ENCODE measurements at places on chromosomes 5 and 9.
A peak's percentile ranks its signal among the peaks of the same experiment; 100 is the strongest.

DNA sequence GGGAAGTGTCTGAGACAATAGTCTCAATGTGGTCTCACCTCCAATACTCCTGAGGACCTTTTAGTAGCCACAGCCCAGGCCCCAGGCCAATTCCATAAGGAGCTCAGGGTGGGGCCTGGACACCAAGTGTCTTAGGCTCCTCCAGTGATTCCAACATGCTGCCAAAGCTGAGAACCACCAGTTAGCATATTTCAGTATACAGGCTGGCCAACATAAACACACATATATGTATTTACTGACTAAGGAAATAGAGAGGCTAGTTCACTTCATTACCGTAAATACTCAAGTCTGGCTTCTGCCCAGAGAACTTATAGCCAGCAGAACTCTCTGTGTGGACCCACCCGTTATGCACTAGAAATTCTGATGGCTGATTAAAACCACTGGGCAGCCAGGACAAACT is 24.1 kb downstream of the S1PR3 start:
- no peak for DNase-seq

DNA sequence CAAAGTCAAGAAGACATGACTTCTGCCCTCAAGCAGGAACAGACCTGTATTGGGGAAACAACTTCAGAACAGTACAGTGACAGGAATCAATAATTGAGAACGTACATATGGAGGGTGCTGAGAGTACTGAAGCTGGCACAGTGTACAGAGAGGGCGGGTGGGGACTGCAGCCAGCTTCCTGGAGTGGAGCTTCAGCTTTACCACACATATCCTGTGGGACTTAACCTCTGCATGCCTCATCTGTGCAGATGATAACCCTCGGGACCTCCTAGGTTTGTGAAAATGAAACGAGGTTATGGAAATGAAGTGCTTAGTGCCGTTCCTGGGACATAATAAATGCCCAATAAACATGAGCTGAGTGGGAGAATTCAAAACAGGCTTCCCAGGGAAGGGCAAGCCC is 22.1 kb upstream of the RARS1 start:
- no peak for DNase-seq

GRCh38 chr5:133742431-133742988 is 130.2 kb upstream of the FSTL4 start:
- no peak for DNase-seq

- no peak for DNase-seq
These were observed 590 bp downstream of the ENTPD2 start for GRCh38 chr9:137052998-137053943.

DNA sequence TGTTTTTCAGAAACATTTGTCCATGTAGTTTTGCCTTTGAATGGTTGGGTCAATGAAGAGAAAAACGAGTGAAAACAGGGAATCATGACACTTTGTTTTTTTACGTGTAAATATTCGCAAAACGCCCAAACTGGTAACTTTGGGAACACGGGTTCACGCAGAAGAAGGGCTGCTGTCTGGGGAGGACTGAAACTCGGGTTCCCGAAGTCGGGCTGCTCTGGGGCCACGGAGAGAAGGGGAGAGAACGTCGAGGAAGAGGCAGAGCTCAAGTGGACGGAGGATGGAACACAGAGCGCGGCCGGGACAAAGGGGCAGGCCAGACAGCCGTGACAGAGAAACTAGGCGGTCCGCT is 478 bp upstream of the SETD9 start:
- DNase-seq: no peak

GRCh38 chr5:139646912-139647505 is 1.1 kb upstream of the CXXC5 start:
- no peak for DNase-seq

DNA sequence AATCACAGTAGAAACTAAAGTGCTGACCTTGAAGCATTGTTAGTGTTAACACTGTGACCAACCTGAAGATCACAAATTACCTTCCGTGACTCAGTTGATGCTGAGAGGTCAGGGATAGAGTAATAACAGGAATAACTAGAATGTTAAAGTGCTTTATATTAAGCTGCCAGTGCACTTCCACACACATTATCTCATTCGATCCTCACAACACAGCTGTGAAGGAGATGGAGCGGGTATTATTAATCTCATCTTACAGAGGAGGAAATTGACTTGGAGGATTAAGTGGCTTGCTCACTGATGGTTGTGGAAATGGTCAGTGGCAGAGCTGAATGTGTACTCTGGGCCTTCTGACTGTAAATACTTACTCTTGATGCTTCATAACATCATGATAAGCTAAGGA is 252.5 kb upstream of the DMRT1 start:
- DNase-seq: no peak

DNA sequence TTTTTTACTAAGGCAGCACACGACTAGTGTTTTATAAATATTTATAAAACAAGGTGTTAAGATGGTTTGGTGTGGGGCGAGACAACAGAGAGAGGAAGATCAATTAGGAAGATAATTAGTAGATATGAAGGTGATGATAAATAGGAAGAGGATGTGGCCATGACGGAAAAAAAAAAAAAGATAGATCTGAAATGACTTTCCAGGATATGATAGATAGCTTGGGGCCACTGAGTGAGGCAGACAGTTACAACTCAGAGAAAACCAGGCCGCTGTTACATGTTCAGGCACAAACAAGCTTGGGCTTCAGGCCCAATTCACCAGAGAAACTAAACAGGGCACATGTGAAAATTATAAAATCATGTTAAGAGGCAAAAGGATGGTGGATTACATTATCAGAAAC is 43.2 kb downstream of the KIAA0825 start:
- DNase-seq: no peak

DNA sequence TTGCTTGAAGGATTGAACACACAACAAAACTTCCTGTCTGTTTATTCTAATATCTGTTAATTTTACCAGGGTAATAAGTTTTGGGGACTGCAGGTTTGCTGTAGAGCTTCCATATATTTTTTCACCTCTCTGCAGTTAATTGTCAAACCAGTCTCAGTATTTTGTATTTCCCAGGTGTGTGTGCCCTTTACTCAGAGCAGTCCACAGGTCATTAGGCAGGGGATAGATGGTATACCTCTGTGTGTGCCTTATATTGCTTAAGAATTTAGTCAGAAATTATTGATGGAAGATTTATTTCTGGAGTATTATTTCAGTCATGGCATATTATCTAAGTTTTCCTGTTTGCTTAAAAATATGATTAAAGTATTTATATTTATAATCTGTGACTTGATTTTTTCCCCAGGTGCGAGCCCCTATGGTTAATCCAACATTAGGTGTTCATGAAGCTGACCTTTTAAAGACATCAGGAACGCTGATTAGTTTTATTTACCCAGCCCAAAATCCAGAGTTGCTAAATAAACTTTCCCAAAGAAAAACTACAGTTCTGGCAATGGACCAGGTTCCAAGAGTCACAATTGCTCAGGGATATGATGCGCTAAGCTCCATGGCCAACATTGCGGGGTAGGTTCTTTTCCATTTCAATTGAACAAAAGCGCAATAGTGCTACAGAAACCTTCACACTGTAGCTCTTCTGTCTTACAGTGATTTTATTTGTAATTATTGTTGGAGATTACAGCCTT is 12.6 kb downstream of the NNT start:
- no peak for DNase-seq

GRCh38 chr5:28499766-28500290 is 1461.4 kb upstream of the CDH9 start:
- no peak for DNase-seq

GRCh38 chr9:110912419-110913291 is 125.6 kb downstream of the LPAR1 start:
- DNase-seq: no peak

- DNase-seq: no peak
These were observed 38.9 kb downstream of the MED27 start for GRCh38 chr9:132040808-132041207.

DNA sequence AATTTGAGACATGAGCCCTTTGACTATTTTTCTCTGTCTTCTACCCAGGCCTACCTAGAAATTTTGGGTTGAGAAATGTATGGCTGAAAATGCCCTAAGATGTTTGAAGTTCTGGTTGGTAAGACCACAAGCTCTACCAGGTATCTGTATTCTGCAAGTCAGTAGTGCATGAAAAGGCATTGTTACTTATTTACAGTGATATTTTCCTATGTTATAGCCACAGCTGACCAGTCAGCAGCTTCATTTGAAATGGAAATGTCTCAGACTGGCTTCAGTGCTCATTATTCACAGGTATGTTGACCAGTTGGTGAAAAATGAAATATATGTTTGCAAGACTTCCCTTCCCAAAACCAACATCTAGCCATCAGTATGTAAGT is 91.9 kb upstream of the ITGA2 start:
- no peak for DNase-seq

DNA sequence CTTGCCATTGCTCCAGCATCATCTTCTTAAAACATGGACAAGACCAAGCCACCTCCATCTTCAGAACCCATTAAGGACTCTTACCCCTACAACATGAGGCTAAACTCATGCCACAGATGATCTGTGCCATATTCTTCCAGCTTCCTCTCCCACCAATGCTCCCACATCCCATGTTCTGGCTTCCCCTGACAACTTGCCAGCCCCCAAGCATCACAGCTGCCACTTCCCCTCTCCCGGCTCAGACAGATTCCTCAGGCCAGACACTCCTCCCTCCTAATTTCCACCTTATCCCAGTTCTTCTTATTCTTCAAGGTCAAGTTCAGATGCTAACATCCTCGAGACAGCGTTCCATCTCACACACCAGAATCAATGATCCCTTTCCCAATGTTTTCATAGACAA is 57.8 kb downstream of the ANKH start:
- no peak for DNase-seq

- DNase-seq: no peak
These were observed 97.7 kb downstream of the IQGAP2 start for GRCh38 chr5:76500633-76501393.

- no peak for DNase-seq
These were observed 107.6 kb upstream of the PITX1 start for GRCh38 chr5:135141303-135142268.

- DNase-seq: no peak
These were observed 176.9 kb upstream of the SLC12A2 start for GRCh38 chr5:127906562-127907204.

DNA sequence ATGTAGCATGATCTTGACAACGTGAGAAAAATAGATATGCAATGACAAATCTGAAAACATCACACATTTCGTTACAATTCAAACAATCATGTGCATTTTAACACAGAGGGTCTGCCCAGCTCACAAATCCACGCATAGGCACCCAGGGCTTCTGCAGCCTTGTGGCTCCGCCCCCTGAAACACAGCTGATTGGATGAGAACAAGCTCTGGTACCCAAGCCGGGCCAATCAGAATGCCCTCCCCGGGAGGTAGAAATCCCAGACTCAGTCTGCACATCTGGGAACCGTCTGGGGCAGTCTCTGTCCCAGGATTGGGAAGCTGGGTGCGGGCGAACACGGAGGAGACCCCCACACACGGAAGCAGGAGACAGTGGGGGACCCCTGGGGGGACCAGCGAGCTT is 137.5 kb downstream of the GAPVD1 start:
- DNase-seq: no peak

GRCh38 chr9:131096269-131097125 is at the start of gene AIF1L:
TSS of gene AIF1L (plus strand) at chr9:131096531. CDS start at chr9:131096630, 99 bp downstream.
- no peak for DNase-seq

- no peak for DNase-seq
These were observed 15.2 kb upstream of the TAL2 start for GRCh38 chr9:105646879-105647594.

- DNase-seq: no peak
These were observed 5.5 kb downstream of the TRIM32 start for GRCh38 chr9:116692616-116693015.

DNA sequence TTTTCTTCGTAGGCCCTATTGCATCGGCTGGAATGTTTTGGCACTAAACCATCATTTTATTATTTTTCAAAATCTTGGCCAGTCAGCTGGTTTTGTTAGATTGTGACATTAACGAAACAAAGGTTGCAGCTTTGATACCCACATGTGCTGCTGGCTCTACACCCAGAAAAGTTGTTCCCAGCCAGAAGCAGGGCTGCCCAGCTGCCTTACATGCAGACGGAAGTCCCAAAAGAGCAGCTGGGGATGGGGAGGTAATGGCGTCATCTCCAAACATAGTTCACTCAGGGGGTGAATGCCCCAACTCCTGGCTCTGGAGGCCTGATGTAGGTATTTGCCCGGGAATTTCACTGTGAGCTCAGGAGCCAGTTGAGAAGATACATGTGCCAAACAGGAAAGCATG is 23.3 kb downstream of the TMEM171 start:
- no peak for DNase-seq

DNA sequence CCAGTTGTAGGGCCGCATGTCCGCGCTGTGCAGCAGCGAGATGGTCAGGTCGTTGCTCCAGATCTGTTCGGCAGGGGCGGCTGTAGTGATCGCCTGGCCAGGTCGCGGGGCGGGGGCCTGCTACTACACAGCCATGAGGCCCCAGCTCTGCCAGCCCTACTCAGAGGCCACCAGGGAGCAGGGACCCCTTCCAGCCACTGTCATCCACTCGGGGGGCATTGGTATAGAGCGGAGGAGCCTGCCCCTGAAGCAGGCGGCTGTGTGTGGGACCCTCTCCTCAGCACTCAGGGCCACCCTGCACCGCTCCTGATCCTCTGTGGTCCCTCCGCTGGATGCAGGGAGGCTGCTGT is 1.7 kb downstream of the FBXW5 start:
- DNase-seq: no peak

GRCh38 chr5:109805472-109805871 is 115.7 kb downstream of the MAN2A1 start:
- no peak for DNase-seq

GRCh38 chr9:132892400-132892799 is 13.7 kb downstream of the SPACA9 start:
- no peak for DNase-seq

- DNase-seq: peak; percentile 45
These were observed 313.5 kb downstream of the PRDM9 start for GRCh38 chr5:23820765-23821471.

DNA sequence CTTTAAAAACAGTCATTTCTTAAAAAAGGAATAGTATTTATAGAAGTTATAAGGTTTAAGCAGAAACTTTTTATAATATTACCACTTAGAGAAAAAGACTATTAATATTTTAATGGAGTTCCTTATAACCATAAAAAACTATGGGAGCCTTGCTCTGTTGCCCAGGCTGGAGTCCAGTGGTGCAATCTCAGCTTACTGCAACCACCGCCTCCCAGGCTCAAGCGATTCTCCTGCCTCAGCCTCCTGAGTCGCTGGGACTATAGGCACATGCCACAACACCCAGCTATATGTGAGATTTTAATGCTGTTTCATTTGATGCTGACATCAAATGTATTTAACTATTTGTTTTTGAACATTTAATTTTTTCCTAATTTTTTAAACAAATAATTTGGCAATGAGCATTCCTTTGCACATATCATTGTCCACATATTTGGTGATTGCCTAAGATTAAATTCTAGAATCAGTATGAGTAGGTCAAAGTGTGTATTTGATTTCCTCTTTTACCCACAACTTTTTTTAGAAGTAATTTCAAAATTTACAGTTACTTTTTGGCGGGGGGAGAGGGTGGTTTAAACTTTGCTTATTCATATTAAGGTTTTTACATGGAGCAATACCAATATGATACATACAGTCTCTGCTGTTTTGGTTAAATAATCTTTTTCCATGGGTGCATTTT is 235.5 kb downstream of the ARHGEF28 start:
- DNase-seq: no peak

Data from foreskin melanocyte (primary cell).